ENCODE measurements at places on chromosomes 4 and X.

DNA sequence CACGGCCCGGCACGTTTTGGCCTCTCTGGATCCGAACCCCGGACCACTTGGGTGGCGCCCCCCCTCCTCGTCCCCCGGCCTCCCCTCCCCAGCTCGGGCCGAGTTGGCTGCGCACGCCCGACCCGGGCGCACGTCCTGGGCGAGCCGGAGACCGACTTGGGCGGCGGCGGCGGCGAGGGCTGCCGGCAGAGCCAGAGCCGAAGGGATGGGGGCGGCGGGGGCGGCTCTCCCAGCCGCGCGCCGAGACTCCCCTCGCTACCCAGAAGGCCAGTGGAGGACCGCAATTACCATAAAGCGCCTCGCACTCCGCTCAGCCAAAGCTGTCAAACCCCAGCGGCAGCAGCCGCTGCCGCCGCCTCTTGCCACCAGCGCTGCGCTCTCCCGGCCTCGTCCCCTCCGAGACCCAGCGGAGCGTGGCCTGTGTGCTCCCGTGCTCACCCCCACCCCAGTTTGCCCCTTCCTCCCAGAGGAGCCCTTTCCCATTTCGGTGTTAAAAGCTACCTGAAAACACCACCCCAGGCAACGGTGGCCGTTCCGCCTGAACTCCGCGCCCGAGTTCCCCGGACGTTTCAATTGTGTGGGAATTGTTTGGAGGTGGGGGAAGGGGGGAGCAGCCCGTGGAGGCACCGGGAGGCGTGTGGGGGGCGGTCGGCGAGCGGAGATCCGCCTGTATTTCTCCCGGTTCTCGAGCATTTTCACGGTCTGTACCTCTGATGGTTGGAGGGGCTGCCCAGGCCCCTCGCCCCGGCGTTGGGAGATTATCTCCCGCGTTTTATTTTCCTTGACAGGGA is 701 bp upstream of the BCOR start:
- peak; percentile 58 for DNase-seq

DNA sequence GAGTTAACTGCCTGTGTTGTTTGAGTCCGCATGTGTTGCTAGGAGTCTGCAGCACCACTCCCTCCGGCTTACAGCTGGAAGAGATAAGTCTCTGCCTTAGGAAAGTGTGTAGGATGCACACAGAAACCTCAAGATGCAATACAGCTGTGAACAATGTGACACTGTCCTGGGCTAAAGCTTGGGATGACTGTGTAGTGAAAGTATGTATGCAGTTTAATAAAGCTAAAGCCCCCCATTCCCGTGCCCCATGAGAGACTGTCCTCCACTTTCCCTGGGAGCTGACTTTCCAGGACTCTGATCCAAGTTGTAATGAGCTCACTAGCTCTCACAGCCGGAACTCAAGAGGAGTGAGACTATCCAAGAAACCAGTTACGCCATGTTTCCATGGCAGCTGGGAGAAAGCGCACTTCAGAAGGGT is 156.6 kb upstream of the FTHL17 start:
- DNase-seq = no peak

GRCh38 chr4:47526281-47526680 is 41.2 kb downstream of the ATP10D start:
- no peak for DNase-seq

- no peak for DNase-seq
These were observed 281.4 kb downstream of the PABPC4L start for GRCh38 chr4:133920236-133920635.

DNA sequence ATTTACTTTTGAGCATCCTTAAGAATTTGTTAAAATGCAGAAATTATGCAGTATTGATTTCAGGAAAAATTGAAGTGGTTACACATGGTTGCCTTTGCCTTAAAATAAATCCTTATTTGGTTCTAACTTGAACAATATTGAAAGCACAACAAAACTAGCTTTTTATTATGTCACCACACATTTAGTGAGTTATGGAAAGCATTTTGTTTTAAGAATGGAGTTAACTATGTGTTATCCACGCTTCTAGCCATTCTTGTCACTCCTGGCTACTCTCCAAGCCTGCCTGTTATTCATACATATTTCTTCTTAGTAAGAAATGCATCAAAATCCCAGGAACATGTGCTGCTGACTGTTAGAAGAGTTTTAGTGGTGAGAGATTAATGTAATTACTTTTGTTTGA is 73.9 kb downstream of the FAT4 start:
- DNase-seq = no peak

DNA sequence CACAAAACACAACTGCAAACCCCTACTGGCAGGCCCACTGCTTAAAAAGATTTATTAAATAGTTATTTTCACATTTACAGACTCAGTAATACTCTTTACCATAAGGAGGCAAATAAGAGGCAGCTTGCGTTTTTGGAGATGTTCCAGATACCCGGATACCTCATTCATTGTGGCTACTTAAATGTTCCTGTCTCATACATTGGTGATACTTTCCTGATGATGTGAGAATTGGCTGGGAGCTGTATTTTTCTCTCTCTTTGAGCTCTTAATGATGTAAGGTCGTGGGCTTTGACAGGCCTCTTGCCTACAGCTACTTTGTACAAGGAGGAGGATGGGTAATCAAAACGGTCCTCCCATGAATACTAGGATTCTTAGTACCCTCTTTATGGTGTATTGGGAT is 101.5 kb downstream of the AKAP4 start:
- DNase-seq = no peak

- no peak for DNase-seq
These were observed 8.9 kb downstream of the COPS4 start for GRCh38 chr4:83043801-83044407.

- no peak for DNase-seq
These were observed 13.8 kb upstream of the CFAP299 start for GRCh38 chr4:80321776-80322175.

DNA sequence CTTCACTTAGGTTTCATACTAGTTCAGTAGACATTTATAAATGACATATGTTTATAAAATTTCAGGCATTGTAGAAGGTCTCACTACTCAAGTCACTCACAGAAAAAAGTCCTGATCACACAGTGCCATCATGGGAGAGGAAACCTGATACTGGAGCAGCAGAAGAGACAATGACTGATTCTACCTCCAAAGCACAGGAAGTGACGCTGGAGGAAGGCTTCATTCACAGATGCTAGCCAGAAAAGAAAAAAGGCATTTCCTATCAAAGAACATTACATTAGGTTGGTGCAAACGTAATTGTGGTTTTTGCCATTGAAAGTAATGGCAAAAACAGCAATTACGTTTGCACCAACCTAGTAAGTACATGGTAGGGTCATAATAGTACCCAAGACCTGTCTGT is 79.5 kb downstream of the RASGEF1B start:
- no peak for DNase-seq

GRCh38 chrX:57674861-57675260 is 5.2 kb downstream of the NLRP2B start:
- DNase-seq = no peak

DNA sequence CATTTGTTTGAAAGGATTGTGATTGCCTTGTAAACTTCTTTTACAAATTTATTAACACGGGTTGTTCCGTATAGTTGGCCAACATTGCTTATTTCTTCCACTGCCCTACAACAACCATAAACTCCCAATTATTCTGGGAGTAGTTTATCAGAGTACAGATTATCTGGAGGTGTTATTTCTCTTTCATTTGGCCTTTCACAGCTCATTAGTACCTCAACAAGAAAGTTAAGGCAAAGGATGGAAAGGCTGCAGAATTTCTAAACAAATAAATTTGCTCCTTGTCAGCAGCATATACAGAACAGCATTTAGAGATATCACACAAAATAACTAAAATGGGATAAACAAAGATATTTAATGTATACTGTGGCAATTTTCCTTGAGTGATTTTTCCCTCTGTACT is 548.8 kb downstream of the DMD start:
- DNase-seq = no peak

DNA sequence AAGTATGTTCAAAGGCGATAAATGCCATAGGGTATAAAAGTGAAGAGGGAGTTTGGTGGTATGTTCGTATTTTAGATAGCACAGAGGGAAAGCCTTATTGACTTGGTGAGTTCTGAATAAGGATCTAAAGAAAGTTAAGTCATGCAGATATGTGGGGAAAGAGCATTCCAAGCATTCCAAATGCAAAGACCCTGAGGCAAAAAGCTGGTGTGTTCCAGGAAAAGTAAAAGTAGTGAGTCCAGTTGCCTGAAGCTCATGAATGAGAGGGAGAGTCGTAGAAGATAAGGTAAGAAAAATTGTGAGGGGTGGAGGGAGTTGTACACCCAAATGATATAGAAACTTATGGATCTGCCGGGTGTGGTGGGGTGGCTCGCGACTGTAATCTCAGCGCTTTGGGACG is 426.7 kb downstream of the RPA4 start:
- no peak for DNase-seq

GRCh38 chrX:24702362-24703184 is 8.9 kb downstream of the POLA1 start:
- no peak for DNase-seq

GRCh38 chrX:40374486-40374885 is 206.3 kb upstream of the ATP6AP2 start:
- no peak for DNase-seq

GRCh38 chr4:177528620-177529019 is 86.4 kb upstream of the AGA start:
- DNase-seq = no peak

- DNase-seq = no peak
These were observed 55.5 kb upstream of the PAK3 start for GRCh38 chrX:111040377-111041017.

DNA sequence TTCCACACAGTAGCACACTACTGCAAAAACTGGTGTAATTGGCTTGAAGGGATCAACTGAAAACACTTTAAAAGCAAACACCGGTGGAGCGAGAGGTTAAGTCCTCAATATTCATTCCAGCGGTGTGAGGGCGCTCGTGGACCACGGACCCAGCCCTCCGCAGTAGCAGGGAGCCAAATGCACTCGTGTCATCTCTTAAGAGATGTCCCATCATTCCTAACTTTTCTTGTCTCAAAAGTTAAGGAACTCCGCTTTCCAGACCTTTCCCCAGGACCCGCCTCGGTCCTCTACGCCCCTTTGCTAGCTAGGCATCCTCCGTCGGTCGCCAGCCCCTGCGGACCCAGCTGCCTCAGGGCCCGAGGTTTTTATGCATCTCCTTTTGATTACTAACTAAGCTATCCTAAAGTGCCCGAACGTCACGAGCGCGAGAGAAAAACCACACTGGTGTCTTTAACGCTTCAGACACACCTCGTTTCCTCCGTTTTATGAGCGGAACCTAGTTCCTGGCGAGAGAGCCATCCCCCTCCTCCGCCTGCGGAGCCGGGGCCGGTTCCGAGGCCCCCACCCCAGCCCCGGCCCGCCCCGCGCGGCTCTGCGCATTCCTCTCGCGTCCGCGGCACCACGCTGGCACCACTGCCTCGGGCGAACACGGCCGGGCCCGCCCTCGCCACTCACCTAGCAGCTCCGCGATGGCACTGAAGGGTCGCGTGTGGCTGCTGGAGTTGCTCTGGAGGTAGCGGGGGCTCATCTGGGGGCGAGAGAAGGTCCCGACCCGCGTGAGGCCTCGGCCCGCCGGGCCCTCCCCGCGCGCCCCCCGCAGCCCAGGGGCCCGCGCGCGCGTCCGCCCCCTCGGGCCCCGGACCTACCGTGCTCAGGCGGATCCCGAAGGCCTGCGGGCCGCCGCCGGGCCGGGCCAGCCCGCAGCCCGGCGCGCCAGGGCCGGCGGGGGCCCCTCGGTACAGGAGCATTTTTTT is 723 bp downstream of the MORC4 start:
- peak; percentile 52 for DNase-seq

GRCh38 chr4:120692964-120693363 is 229.6 kb downstream of the PRDM5 start:
- peak; percentile 23 for DNase-seq
